ENCODE measurements at places on chromosomes 2 and 18. TPM values are rescaled to one million over a fixed set of nuclear protein-coding genes. Genes with fewer than 3 reads are reported as not detected.
A peak's percentile ranks its signal among the peaks of the same experiment; 100 is the strongest.

- peak; percentile 66 for DNase-seq
Measured at GRCh38 chr2:28366496-28367282, 26.0 kb upstream of the FOSL2 start.

The MC4R gene
- not detected for total RNA-seq

- DNase-seq, result no peak
Measured at GRCh38 chr18:21513292-21513691, 87.2 kb downstream of the ESCO1 start.

DNA sequence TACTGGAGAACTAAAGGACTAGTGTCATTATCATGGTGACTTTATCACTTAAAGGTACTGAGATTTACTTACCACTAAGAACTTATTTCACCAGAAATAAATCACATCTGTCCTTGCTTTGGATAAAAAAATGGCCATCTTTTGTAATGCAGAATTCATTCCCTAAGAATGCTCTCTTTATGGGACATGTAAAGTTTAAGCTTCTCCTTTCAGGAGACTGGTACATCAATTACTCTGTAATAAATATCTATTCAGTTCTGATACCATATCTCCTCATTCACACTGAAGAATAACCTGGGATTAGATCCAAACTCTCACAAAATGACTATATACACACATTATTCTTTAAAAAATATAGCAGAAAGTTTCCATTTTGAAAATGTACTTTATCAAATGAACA lies 24.4 kb downstream of the TMEM163 start:
- DNase-seq, result no peak

DNA sequence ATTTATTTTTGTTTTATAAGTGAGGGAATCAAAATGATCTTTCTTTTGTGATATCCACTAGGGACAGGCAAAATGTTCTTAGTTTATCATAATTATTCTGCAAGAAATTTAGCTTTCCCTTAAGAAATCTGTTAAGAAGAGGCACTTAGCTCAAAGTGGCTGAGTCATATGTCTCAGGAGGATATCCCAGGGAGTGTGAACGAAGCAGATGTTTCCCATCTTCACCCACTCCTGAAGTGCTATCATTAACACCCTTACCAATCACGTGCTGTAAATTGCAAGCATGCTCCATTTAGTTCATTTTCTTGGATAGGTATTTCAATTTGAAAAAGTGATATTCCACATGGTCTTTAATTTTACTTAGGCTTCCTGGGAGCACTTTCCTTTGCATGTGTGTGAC lies 774.3 kb upstream of the TMEFF2 start:
- DNase-seq, result no peak

DNA sequence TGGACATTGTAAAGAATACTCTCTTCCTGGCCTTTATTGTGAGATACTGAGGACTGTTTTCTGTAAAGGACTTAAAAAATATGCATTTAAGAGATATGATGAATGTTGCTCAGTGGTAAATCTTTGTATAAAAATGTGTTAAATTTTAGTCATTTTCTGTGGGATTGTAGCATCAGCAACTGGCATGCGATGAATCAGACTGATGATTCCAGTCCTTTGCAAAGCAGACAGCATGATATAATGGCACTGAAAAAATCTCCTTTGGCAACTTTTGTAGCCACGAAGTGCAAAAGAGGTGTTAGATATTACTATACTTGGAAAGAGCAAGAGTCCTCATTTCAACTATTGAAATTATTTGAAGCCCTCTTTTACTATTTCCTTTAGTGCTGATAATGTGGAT lies 678.7 kb downstream of the PLCL1 start:
- DNase-seq, result no peak

The THSD7B gene
- not detected for total RNA-seq

DNA sequence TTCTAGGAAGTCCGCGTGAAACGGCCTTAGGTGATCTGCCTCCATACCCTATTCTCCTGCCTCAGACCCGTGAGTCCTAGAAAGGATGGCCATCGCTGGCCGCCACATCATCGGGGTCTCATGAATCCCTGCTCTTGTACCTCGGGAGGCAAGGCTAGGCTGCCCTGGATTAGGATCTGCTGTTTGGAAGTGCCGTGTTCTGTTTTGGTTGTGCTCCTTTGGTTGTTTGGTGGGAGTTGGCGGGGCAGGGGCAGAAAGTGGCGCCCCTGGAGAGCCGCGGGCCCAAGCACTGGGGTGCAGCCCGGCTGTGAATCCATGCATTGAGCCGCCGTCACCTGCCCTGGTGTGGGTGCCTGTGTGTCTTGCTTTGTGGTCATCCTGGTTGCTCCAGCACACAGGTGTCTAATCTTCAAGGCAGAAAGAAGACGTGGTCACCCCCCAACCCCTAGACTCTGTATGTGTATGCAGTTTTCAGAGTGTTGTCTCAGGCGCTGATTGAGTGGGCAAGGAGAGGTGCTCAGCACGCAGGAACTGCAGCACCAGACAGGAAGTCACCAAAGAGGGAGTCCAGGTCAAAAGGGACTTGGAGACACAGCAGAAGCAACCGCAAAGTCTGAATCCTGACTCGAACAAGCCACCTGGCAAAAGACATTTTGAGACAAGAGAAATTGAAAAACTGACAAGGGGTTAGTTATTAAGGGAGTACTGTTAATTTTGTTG lies 80.0 kb upstream of the LDLRAD4 start:
- no peak for DNase-seq

DNA sequence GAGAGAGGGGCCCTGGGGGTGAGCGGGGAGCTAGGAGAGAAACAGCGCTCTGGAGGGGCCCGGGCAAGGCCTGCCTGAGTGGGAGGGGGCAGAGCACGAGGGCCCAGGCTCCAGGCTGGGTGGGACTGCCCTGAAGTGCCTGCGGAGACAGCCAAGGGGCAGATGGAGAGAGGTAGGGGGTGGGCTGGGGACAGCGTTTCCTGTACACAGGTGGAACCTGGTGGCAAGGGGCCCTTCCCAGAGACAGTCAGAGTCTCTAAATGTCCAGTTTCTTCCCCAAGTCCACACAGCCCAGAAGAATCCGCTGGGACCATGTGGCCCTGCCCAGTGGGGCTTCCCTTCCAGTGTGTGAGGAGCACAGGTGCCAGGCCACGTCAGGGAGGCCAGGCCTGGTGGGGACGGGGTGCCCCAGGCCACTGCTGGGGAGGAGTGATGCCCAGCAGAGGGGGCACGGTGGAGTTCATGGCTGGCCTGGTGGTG lies 1.7 kb upstream of the GPR35 start:
- DNase-seq, result peak; percentile 59

GRCh38 chr2:165624470-165624800 lies 154.9 kb downstream of the CSRNP3 start:
- no peak for DNase-seq

DNA sequence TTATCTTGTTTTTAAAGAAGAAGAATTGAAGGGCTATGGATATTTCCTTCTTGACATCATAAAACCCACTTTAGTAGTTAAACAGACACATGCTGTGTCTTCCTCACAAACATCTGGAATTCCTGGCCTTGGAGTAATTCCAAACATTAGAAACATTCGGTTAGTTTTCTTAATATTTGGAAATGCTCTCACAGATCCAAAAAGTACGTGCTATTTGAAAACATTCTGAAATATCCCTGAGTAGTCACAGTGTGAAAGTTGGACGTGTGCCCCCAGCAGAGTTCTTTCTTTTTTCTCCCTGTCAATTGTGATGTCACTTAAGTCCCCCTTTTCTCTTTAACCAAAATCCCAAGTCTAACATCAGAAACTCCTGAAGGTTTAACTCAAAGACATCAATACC lies 91.3 kb downstream of the ANTXR1 start:
- DNase-seq, result no peak

- no peak for DNase-seq
Measured at GRCh38 chr2:45983213-45983612, 314.0 kb upstream of the EPAS1 start.

DNA sequence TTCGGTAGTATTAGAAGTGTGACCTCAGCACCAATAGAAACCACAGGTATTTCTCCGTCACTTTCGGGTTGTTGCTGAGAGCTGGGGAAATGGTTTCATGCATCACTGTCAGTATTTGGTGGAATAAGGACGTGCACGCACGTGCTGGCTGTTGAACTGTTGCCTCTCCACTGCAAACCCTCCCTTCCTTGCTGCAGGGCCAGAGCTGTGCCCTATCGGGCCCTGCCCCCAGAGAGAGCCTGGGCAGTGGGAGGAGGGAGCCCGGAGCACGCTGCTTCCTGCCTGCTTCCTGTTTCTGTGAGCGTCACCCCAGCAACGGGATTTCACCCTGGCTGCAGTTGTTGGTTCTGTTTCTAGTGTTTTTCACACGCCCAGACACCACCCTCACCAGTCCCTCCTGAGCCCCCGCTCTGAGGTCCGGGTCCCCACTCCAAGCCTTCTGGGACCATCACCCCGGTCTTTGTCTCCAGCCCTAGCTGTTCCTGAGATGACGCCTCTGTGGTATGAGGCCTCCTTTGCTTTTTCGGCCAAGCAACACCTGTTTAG lies 47.4 kb downstream of the LRRFIP1 start:
- DNase-seq, result peak; percentile 86

DNA sequence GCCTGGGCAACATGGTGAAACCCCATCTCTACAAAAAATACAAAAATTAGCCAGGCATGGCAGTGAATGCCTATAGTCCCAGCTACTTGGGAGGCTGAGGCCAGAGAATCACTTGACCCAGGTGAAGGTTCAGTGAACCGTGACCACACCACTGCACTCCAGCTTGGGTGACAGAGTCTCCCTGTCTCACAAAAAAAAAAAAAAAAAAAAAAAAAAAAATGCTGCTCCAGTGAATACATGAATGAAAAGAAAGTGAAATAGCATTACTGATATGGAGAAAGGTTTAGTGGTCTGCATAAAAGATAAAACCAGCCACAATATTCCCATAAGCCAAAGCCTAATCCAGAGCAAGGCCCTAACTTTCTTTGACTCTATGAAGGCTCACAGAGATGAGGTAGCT lies 44.5 kb downstream of the METTL8 start:
- no peak for DNase-seq

DNA sequence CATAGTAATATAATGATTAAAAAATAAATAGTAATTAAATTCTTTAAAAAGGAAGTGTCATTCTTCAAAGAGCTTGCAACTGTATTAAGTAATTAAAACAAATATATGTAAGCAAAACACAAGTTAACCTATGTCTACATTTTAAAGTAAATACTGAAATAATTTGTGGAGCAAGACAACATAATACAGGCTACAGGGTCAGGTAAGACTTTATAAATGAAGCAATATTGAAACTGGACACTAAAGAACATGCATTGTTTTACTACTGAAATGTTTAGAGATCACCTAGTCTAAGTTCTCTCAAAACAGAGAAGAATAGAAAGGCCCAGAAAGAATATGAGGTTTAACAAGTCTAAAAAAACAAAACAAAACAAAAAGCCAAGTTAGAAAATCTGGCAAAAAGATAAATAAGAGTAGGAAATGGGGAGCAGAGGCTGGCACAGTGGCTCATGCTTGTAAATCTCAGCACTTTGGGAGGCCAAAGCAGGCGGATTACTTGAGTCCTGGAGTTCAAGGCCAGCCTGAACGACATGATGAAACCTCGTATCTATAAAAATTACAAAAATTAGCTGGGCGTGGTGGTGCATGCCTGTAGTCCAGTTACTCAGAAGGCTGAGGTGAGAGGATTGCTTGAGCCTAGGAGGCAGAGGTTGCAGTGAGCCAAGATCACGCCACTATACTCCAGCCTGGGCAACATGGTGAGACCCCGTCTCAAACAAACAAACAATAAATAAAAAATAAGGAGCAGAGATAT lies 34.4 kb downstream of the VPS54 start:
- DNase-seq, result no peak

The HJURP gene
- 76.6 TPM for total RNA-seq

GRCh38 chr2:240469239-240469636 lies 33.8 kb downstream of the GPC1 start:
- no peak for DNase-seq

The CROCC2 gene
- total RNA-seq, result not detected

- no peak for DNase-seq
Measured at GRCh38 chr2:28325567-28326468, 66.8 kb upstream of the FOSL2 start.

The INPP5D gene
- 155 TPM for total RNA-seq

The STPG4 gene
- not detected for total RNA-seq

DNA sequence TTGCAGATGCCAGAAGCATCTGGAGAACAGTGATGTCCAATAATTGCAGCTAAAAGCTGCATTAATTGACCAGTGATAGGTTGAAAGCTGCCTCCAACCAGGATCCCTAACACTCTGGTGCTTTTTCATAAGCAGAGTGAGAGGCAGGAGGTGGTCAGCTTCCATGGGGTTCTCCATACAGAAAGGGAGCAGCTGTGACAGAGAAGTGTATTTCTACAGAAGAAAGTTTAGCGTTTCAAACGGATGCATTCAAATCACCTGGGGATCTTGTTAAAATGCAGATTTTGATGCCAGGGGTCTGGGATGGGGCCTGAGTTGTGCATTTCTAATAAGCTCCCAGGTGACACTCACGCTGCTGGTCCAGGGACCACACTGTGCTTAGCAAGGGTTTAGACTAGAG lies 216.5 kb upstream of the NRP2 start:
- no peak for DNase-seq

- no peak for DNase-seq
Measured at GRCh38 chr2:113275556-113276215, 3.0 kb downstream of the PAX8 start.

- DNase-seq, result no peak
Measured at GRCh38 chr2:212773808-212774339, 235.3 kb upstream of the ERBB4 start.

DNA sequence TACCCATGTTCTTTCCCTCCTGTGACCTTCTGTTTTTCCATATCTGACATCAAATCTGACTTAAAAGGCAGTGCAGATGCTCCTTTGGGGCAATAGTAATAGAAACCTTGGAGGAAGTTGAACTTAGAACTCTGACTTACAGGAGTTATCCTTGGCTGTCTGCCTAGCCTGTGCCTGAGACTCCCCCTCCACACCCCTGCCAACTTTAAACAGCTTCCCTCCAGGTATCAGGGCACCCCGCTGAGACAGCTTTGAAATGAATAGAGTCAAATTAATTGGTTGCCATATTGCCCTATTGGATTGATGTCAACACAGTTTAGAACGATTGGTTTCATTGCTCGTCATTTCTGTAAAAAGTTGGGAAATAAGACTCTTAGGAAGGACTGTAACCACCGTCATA lies 322.0 kb downstream of the PRKCE start:
- no peak for DNase-seq

GRCh38 chr2:174826051-174826450 lies 61.8 kb upstream of the CHRNA1 start:
- DNase-seq, result no peak

The HRH4 gene
- not detected for total RNA-seq

- no peak for DNase-seq
Measured at GRCh38 chr18:10188971-10189810, 265.2 kb upstream of the APCDD1 start.

The RAPGEF4 gene
- 0.43 TPM for total RNA-seq

DNA sequence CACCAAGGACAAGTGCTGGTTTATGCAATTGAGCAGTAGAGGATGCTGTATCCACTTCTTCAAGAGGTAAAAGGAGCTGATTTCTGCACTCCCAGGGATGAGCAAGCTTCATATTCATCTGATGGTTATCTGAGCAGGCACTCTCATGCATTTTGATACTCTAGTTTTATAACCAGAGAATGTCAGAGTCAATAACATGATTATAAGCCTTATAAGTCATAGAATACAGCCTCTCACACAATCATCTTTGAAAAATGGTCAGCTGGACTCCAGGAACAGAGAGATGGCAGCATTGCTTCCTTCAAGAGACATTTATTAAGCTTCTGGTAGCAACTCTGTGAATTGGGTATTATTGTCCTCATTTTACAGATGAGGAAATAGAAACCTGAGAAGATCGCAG lies 167.1 kb downstream of the SLC8A1 start:
- no peak for DNase-seq

The LOXHD1 gene
- not detected for total RNA-seq

- DNase-seq, result no peak
Measured at GRCh38 chr2:135839713-135840112, 2.7 kb upstream of the LCT start.

The MATN3 gene
- not detected for total RNA-seq

GRCh38 chr2:20193185-20193584 lies 31.7 kb downstream of the SDC1 start:
- no peak for DNase-seq

Measured in natural killer cell treated with Interleukin-12 subunit alpha and Interleukin-12 subunit beta and Interleukin-15 and Interleukin-18, amount 100 ng/mL, for 72 hours (primary cell).